NCI-H146 (cell line): ENCODE measurements at places on chromosomes 6 and 20.

DNA sequence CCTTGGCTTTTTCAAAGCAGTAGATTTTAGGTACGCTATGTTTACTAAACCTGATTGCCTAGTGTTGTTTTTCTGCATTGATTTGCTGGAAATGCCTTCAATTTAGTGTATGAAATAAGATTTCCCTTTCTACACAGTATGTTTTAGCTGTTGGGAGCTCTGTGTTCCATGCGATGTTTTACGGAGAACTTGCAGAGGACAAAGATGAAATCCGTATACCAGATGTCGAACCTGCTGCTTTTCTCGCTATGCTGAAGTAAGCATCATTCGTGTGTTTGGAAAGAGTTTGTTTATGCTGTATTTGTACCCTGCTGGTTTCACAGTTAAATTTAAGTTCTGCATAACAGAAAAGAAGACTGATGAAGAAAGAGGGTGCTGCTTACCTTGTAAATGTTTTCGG lies 1.9 kb downstream of the BTBD3 start:
- DNase-seq = peak; percentile 37

DNA sequence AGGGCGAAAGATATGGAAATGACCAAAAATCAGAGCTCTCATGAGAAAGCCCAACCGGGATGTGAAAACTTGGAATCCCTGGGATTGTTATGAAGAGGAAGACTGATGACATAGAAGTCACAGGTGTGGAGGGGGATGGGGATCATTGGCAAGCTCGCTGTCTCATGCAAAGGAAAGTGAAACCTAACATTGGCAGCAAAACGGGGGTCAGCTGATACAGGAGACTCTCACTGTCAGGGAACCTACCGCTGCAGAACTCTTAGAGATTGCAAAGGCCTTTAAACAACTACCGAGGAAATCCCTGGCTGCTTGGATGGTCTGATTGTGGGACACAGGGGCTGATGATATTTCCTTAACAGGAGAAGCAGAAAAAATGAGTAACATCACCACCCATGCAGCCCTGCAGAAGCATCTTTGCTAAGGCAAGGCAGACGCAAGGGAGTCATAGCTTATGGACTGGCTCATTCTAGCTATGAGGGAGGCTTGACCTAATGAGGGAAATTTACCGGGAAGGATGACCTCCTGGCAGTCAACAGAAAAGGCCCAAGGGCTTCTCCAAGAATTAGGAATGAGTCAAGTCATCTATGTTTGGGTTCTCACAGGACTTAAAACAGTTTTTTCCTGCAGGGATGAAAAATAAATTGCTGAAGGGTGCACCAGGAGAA lies 7.0 kb downstream of the MUC21 start:
- DNase-seq = no peak

DNA sequence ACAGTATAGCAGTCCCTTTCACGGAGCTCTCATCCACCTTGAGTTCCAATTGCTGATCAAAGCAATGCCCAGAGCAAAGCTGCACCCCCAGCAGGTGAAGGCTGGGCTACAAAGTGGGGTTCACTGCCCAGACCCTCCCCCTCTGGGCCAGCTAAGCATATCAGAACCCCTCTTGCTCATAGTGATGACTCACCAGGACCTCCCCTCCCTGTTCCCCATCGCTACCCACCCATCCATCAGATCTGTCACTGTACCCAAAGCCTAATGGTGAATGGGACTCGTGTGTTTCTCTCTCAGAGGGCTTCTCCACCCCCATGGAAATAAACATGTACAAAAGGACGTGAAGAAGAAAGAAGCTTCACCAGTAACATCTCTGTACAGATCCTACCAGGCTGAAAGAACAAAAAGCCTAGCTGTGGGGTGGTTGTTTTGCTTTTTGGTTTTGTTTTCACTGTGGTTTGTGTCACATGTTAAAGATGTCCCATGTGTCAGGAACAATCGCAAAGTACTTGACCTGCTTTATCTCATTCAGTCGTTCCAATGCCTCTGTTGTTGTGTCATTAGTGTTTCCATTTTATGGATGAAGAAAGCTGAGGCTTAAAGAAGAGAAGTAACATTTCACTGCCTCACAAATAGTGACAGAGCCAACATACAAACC lies 518.5 kb downstream of the CD83 start:
- no peak for DNase-seq

DNA sequence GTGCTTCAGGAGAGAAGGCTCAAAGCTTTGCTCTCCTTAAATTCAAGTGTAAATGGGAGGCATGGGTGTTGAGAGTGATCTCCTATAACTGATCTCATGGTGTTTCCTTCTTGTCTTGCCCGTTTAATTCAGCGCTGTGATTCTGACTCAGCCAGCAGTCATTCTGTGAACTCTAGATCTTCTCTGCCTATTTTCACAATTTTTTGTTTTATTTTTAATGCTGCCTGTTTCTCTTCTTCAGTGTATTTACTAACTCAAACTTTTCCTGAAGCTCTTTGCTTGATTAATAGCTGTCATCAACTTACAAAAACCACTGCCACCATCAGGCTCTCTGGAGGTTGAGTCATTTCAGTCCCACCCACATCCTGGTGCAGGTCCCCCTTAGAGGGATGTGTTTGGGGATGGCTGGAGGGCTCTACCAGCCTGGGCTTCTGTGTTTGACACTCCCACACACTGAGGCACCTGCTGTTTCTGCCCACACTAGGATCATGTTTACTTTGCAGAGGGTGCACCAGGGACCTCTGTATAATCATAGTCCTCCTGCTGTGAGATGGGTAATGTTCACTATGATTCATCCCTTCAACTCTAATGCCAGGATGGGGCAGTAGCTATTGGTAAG lies 94.0 kb downstream of the SHLD1 start:
- peak; percentile 97 for DNase-seq

GRCh38 chr6:44527583-44528369 lies 140.3 kb downstream of the CDC5L start:
- no peak for DNase-seq

- no peak for DNase-seq
Measured at GRCh38 chr20:45372241-45372640, 5.9 kb downstream of the TP53TG5 start.

- DNase-seq = peak; percentile 81
Measured at GRCh38 chr6:73523434-73524123, 2.7 kb upstream of the EEF1A1 start.

DNA sequence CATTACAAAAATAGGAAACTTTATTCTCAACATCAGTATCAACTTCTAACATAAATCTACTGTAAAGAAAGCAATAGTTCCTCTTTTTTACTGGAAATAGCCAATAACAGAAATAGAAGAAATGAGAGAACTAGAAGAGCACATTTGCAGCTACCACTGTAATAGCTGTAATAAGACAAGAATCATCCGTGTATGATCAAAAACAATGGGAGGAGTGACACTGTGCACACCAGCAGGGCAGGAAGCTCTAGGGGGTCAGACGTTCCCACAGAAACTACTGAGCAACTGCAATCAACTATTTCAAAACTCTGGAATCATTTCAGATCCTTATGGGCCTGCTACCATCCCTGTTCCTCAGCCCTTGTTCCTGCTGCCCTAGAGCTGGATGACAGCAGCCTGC lies 43.7 kb downstream of the NINL start:
- no peak for DNase-seq

GRCh38 chr6:141598487-141598886 lies 534.2 kb upstream of the GJE1 start:
- DNase-seq = no peak

- DNase-seq = no peak
Measured at GRCh38 chr6:113011801-113012200, 664.7 kb downstream of the RFPL4B start.

DNA sequence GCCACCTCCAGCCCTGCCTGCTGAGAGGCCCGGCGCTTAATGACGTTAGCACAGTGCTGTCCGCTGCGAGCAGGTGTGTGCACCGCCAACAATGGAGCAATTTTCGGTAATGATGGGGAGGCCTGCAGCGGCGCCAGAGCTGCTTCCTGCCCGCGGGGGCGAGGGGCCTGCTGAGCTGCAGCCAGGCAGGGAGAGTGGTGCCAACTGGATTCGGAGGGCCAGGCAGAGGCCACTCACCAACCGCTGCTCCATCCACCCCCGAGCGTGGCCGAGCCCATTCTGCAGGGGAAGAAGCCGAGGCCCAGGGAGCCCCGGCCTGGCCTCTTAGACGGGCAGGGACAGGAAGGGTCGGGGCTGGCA lies 9.6 kb downstream of the HRH3 start:
- DNase-seq = peak; percentile 97

DNA sequence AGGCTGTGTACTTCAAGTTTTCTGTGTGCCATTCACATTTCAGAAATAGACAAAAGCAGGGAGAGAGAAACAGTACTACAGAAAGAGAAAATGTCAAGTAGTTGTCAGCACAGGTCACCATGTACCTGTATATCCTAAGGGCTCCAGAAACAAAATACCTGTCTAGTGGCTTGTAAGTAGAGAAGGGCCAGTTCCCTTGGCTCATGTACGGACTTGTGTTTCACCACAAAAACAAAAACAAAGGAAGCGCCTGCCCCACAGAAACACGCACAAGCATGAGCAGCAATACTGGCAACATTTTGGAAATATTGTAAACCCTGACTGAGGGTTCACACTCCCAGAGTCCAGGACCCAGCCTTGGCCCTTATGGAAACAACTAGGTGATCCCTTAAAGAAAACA lies 44.3 kb downstream of the CNKSR3 start:
- DNase-seq = no peak

DNA sequence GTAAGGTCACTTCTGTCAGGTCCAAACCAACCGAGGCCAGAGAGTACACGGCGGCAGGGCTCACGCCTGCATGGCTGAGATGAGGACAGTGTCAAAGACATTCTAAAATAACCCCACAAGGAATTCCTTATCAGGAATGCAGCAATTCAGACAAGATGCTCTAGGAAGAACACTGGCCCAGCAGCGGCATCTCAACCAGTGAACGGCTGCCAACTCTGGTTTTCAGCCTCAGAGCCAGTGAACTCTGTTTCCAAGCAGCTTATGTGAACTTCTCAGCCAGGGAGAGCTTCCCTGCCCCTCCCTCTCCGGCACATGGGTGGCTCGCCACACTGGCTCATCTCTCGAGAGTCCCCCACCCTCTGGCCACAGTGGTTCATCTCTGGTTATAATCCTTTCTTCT lies 36.9 kb downstream of the KCNQ2 start:
- no peak for DNase-seq

GRCh38 chr20:11120431-11120830 lies 446.6 kb upstream of the JAG1 start:
- DNase-seq = no peak

DNA sequence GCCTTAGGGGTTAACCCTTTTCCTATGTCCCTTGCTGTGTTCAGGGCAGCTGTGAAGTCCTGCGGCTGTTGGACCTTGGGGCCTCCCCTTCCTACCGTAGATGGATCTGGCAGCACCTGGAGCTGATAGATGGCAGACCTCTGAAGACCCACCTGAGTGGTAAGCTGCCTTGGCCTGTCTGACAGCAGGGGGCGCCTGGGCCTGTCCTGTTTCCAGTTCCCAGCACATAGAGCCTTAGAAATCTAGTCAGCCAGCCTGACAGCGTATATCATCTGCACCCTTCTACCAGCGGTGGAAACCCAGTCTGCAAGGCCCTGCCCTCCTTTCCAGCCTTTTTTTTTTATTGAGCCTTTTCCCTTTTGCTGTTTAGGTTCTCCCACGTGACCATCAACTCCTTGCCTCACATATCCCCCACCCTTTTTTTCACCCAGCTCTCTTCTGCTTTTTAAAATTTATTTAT lies 26.6 kb downstream of the CNBD2 start:
- peak; percentile 95 for DNase-seq

DNA sequence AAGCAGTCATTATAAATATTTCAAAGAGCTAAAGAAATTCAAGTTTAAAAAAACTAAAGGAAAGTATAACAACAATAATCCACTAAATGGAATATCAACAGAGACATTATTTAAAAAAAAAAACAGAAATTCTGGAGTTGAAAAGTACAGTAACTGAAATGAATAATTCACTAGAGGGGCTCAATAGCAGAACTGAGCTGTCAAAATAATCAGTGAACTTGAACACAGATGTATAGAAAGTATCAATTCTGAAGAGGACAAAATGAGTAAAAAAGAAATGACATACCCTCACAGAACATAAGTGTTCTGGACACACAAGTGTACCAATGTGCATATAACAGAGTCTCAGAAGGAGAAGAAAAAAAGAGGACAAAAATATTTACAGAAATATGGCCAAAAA lies 191.6 kb upstream of the RUNX2 start:
- DNase-seq = no peak

GRCh38 chr20:20993372-20993771 lies 112.8 kb downstream of the LINC00237 start:
- DNase-seq = peak; percentile 77
